ENCODE measurements at places on chromosomes 4 and X.

DNA sequence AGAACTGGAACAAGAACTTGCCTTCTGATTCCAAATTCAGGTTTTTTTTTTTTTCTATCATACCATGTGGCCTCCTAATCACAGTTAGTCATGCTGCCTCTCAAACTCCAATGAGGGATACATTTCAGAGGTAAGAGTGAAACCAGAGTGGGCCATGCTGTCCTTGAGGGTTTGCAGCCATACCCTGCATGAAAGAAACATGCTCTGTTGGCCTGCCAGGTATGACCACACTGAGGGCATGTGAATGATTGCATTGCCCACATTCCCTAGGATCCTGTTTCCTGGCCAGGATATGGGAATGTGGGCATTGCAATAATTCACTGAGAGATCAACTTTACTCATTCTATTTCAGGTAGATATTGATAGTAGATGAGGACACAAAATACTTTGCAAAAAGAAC, 56.4 kb upstream of the DDIT4L start:
- DNase-seq = no peak

DNA sequence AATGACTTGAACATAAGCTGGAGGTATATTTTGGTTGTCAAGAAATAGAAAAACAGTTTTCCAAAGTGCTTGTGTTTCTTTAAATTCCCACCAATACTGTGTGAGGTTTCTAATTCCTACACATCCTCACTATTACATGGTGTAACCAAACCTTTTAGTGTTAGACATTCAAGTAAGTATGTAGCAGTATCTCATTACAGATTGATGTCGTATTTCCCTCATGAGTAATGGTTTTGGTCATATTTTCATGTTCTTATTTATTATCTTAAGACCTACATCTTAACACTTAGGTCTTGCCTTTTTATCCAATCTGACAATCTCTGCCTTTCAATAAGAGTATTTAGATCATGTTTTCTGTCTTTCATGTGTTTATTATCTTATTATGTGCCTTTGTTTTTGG, 253.7 kb upstream of the ANXA10 start:
- DNase-seq = peak; percentile 22

- no peak for DNase-seq
Observed at GRCh38 chrX:138777230-138777629, 65.7 kb upstream of the FGF13 start.

DNA sequence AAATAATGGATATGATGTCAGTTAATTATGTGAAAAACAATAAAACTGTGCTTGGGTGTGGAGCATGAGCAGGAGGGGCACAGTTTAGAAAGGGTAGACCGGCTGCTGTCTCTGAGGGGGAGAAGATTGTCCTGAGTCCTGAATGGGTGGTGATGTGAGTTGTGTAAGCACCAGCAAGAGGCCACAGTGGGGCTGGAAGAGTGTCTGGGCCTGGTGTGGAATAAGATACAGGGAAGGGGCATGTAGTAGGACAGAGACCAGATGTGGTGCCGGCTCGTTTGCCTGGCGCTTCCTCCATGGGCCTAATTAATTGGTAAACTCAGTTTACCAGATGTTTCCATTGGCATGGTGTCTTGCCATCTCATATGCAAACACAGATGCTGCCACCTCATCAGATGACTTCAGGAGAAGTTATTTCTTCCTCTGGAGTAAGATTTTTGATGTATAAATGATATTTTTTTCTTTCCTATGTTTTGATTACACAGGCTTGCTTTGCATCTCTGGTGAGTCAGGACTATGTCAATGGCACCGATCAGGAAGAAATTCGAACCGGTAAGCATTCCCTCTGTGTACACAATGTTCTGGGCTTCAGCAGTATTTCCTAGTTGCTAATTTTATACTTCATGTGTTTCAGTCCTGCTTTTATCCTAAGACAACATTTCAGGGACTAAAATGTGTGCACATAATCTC, 5.1 kb downstream of the MED28 start:
- DNase-seq = peak; percentile 87
